ENCODE measurements at places on chromosomes 12 and 14.

DNA sequence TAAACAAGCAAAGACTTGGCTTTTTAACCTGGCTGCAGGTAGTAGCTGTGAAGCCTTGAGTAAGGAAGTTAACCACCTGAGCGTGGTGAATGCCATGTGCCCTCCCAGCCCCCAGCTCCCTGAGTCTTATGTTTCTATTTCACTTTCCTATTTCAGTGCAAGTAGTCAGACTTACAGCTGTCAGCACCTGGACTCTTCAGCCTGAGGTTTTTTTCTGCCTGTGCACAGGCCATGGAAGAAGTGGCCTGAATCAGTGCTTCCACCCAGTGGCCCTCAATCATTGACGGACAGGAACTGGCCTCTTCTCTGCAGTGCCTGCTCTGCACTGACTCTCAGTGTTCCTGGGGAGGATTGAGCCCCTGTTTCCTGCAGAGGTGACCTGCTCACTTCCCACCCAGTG lies 796.4 kb downstream of the MED13L start:
- no peak for DNase-seq

- no peak for DNase-seq
Measured at GRCh38 chr14:26835979-26836570, 238.2 kb upstream of the NOVA1 start.

DNA sequence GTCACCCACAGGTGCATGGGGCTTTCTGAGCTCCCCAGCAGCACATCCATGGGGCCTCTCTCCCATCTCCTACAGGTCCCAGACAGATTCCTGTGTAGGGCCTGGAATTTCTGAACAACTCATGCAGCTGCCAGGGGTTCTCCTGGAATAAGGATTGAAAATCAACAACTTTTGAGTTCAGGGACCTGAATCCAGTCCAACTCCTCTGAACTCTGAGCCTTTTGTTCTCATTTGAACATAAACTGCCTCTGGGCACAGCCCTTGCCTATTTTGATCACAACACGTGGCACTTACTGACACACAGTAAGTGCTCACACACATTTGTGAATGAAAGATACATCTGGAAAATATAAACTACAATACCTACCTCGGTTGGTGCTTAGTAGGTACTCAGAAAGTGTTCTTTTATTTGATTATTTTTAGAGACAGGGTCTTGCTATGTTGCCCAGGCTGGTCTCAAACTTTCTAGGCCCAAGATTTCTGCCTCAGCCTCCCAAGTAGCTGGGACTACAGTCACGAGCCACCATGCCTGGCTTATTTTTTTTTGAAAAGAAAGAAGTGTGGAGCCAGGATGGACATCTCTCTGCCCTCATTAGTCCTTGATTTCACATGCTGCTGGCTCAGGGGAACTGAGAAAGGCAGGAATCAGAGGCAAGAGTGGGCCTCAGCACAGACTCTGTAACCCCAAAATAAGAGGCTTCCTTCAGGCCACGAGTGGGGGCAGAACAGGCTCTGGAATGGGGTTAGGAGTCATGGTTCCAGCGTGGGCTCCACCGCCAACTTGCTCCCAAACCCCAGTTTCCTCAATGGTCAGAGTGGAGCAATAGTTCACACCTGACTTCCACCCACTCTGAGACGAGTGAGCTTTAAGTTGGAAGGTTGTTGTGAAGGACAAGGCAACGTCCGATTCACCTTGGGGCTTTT lies 27.0 kb downstream of the SYNE3 start:
- no peak for DNase-seq

DNA sequence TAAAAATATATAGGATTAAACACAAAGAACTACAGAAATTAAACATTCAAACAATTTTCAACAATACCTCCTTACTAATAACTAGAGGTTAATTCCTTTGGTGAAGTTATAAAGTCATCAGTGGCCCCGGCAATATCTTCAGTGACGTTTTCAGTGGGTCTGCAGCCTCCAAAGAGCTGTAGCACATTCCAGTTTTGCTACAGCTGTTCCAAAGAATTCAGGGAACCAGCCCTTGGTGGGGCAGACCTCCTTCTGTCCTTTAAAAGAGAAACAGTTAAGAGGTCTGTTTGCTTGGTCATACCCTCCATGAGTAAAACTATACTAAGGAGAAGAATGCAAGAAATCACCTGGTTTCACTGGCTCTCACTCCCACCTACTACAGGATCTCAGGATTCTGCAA lies 99.2 kb upstream of the ZDHHC17 start:
- no peak for DNase-seq

DNA sequence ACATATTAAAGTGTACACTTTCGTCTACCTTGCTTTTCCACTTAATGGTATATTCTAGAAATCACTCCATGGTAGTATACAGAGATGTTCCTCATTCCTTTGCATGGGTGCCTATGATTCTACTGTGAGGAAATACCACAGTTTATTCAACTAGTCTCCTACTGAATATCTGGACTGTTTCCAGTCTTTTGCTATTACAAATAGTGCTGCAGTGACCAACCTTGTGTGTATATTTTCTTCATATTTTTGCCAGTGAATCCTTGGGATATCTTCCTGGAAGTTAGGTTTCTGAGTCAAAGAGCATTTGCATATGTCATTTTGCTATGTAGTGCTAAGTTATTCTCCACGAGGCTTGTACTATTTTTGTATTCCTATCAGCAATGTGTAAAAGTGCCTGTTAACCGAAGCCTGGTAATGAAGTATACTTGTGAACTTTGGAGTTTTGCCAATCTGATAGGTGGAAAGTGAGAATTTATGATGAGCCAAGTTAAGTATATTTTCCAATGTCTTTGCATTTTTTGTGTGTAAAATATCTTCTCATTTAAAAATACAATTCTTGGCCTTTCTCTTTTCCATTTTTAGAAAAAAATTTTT lies 31.3 kb upstream of the TMEM263 start:
- DNase-seq = no peak

DNA sequence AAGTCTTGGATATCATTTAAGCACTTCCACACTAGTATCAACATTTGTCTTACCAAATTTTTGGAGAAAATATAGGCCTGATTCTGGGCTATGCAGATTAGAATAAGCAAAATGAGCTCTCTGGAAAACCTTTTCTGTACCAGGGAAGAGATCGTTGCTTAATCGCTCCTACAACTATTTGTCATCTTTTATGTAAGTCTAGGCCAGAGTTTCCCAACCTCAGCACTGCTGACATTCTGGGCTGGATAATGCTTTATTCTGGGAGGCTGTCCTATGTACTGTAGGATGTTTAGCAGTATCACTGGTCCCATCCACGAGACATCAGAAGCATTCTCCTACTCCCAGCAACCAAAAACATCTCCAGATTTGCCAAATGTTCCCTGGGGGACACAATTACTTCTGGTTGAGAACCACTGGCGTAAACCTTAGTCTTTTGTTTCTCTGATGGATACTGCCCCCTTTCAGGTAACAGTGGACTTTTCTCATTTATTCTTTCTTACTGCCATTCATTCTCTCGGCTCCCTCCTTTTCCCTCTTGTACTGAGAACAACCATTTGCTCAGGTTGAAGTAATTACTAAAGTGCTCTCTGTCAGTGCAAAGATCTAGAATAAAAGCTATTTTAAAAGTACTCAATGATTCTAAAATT lies 316.9 kb upstream of the E2F7 start:
- no peak for DNase-seq

DNA sequence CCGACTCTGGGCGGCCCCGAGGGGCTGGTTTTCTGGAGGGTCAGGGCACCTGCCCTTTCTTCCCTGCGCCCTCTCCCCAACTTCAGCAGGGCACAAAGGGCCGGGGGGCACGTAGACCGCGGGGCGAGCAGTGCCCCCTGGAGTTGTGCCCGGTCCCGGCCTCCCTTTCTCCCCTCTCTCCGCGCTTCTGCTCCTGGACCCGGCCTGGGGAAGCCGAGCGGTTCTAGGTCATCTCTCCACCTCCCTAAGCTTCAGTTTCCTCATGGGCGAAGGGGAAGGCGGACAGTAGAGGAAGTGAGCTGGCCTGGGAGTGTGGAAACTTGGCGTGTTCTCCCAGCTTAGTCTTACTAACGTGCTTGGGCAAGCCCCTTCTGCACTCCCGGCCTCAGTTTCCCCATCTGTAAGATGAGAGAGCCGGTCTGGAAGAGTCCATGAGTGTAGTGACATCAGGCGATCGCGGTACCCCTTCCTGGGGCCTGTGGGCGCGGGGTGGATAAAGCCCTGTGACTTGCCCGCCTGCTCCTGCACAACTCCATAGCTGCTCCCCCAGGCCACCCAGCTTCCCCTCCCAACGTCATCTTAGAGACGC lies 158.6 kb upstream of the PARP11 start:
- DNase-seq = no peak

DNA sequence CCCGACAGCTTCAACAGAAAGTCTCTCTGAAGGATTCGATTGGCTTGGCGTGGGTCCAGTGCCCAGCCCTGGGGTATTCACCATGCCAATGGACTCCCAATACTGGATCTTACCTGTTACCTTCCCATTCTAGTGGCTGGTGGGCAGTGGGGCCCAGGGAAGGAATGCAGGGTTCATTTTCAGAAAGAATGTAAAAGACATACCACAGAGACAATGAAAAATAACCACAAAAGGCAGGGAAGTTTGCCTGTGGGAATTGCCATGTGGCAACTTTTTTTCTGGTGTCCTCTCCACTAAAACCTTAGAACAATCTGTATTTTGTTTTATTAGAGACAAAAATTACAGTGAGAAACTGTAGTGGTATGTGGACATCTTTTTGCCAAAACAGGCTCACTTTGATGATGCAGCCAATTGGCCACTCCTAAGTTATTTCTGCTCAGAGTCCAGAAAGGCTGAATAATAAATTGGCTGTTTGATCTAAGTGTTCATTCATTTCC lies 55.2 kb downstream of the PTGER2 start:
- DNase-seq = peak; percentile 44

DNA sequence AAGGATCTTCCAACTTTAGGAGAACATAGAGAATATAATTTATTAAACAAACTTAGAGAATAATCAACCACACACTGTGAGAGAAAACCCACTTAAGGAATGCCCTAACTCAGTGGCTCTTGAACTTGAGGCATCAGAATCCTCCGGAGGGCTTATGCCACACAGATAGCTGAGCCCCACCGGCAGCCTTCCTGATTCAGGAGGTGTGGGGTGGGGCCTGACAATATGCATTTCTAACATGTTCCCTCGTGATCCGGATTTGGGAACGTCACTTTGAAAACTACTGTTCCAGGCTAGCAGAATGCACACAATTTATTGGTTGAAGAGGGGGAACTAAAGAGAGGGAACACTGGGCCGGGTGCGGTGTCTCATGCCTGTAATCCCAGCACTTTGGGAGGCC lies 2.0 kb upstream of the SOAT2 start:
- no peak for DNase-seq

- DNase-seq = no peak
Measured at GRCh38 chr12:18868717-18869116, 130.8 kb downstream of the CAPZA3 start.

DNA sequence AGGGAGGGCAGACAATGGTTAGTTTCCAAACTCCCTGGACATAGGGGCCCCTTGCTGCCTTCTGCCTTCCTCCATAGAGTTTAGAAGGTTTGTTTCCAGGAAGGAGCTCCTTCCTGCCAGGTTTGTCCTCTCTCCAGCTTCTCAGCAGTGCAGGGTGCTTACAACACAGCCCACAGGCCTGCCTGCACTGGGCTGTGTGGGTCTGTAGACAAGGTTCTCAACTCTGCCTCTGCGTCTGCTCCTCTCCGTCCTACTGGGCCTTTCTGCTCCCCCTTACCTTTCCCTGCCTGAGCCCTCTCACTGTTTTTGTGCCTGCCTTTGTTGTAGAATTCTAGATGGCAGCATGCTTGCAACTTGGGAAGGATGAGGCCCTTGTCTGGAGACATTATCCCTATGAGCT lies 124.0 kb downstream of the SAMD4A start:
- no peak for DNase-seq

DNA sequence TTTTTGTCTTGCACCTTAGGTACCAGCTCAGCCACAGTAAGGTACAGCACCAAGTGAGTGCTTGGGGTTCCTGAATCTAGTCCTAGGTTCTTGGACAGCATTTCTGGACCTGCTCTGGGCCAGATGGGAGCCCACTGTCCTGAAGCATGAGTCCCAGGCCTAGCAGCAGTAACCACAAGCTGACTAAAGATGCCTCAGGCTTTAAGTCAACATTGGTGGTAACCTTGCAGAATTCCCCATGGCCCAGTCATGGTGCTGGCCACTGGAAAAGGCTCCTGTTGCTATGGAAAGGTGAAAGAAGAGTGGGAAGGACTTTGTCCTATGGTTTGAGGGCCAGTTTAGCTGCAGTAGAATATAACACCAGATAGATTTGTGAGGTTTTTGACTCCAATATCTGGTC lies 86.9 kb upstream of the CLEC14A start:
- DNase-seq = no peak

DNA sequence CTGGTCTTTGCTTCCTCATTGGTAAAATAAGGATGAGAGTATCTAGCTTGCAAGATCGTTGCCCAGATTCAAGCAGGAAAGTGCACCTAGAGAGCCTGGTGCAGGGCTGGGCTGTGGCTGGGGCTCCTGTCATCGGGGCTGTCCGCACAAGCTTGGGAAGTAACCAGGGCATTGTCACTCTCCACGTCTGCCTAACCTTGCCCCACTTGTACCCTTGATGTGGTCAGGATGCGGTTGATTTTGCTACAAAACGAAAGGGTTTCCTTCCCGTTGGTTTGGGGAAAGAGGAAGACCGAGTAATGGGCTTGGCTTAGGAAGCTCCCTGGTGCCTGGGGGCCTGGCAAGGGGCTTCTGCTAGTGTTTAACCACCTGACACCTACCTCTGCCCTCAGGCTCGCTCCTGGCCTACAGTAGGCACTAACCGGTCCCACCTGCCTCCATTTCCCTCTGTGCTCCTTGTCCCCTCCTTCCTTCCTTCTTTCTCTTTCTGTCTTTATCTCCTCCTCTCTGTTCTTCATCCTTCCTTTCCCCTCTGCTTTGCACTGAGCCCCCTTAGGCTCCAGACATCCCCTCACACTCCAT lies 21.8 kb downstream of the MVK start:
- DNase-seq = no peak

DNA sequence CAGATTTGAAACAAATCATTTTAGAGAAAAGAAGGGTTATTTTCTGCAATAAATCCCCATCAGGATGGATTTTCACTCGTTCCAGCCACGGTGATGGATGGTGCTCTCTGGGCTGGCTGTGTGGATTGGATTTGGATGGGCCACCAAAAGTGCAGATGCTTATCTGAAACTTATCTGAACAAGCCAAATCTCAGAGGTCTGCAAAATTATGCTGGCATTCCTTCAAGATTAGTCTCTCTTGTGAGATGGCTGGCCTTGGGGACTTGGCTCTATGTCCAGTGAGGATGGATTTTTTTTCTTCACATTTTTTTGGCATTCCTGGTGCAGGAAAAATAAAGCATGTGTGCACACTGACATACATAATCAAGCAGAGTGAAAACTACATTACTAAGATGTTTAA lies 341.9 kb downstream of the GXYLT1 start:
- no peak for DNase-seq

- DNase-seq = no peak
Measured at GRCh38 chr14:31843361-31844091, 233.6 kb upstream of the ARHGAP5 start.

- DNase-seq = no peak
Measured at GRCh38 chr14:103404032-103404918, 19.1 kb downstream of the MARK3 start.

GRCh38 chr12:45732250-45732649 lies 2.7 kb downstream of the ARID2 start:
- no peak for DNase-seq
